ENCODE measurements at places on chromosomes 1 and 21. TPM values are rescaled to one million over a fixed set of nuclear protein-coding genes. Genes with fewer than 3 reads are reported as not detected.

CLIC6 gene
- total RNA-seq, result not detected

OR6N1 gene
- total RNA-seq, result not detected

NHLH2 gene
- not detected for total RNA-seq

THAP3 gene
- 54.6 TPM for total RNA-seq

UBE2G2 gene
- total RNA-seq, result 159 TPM

UQCRHL gene
- 11.2 TPM for total RNA-seq

VANGL2 gene
- total RNA-seq, result 0.06 TPM

RGS4 gene
- total RNA-seq, result 16.6 TPM

STPG1 gene
- total RNA-seq, result 14.9 TPM

CFHR2 gene
- total RNA-seq, result not detected

KCNH1 gene
- not detected for total RNA-seq

MRAP gene
- not detected for total RNA-seq

FAM131C gene
- total RNA-seq, result 9.8 TPM

GRCh38 chr1:18642278-18643095, 11.8 kb downstream of the PAX7 start:
- no peak for DNase-seq

DNA sequence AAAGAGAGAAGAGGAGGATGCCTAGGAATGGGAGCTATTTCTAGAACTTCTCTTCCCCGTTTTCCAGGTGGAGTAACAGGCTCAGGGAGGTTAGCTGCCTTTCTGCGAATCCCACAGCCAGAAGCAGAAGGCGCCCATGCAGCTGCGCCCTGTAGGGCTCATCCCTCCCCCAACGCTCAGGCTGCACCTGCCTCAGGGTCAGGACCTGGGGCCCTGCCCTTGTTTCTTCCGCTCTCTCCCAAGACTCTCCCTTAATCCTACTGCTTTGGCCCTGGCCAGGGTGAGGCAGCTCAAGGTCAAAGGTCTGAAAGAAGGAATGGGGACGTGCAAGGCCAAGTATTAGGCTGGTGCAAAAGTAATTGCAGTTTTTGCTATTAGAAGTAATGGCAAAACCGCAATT, 30.5 kb upstream of the PADI2 start:
- DNase-seq, result no peak

DNA sequence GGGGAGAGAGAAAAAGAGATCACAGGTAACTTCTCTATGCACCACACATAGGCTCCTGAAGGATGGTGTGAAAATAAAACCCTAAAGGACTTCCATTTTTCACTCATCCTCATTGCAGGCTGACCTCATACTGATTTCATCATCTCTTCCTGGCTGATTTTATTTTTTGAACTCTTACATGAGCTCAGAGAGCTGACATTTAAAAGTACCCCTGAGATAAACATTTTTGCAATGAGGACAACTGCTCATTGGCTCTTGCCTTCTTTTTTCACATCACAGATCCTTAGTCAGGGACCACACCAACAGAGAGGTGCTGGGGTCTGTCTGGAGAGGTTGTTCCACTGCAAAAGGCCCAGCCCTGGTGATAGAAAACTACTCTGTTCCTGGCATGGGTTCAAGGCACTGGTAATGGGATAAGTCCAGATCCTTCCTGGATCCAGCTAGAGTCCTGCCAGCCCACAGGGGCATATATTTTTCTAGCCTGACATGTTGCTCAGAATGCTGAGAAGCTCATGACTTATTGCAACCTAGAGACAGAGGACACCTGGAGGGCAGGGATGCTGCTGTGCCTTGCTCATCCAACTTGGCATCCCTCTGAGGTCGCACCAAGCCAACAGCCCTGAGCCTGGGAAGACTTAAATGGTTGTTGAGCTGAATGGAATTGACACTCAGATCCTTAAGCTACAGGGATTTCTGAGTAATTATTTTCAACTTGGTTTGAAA, 360.0 kb downstream of the HHAT start:
- no peak for DNase-seq

DNA sequence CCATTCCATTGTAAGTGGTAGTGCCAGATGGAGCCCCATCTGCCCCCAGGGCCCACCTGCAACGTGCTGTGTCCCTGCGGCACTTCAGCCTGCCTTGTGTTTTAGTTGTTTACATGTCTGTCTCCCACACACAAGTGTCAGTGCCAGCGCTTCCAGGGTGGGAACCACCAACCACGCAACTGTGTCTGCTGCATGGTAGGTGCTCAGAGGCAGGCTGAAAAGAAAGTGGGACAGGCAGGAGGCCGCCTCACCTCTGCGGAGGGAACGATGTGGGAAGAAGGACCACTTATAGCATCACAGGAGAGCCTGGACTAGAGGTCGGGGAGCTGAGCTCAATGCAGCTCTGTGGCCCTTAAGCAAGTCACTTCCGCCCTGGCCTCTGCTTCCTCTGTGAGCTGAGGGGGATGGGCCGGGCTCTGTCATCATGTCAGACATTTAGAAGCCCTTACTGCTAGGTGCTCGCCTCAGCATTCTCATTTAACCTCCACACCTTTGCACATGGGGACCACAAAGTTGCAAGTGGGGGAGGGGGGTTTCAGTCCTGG, 17.9 kb downstream of the SLC9A1 start:
- no peak for DNase-seq

- DNase-seq, result peak; percentile 90
Measured at GRCh38 chr1:214957330-214958137, 125.0 kb upstream of the KCNK2 start.

DNA sequence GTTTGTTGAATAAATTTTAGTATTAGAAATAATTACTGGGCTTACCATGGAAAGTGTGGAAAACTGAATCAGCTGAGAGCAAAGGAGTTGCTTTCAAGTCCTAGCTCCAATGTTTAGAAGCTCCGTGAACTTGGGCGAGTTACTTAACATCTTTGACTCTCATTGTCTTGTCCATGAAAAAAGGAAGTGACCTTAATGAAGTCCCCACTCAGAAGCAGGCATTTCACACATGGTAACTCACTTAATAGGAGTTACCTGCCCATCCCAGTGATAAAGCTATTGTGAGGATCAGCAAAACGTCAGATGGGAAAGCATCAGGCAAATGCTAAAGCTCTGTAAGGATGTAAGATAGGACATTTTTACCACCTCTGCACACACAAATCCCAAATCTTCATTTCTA, 34.0 kb upstream of the GADD45A start:
- DNase-seq, result no peak

DNA sequence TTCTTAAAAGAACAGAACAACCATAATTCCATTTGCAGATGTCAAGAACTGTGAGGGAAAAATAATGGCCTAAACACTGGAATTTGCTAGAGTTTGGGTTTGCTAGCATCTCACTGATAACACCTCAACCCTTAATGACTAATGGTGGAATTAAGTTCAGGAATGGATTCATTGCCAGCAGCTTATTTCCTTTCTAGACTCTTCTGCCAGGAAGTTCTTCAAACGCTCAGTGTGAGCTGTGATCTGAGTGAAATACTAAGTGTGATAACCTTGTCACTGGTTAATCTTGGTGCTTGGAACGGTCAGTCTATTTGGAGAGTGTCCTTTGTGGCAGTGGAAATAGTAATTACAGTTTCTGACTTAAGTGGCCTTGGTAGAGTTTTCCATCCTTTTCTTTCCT, 21.6 kb upstream of the PLEKHM2 start:
- DNase-seq, result no peak

GRCh38 chr1:6116137-6116536, 64.0 kb downstream of the CHD5 start:
- peak; percentile 91 for DNase-seq

GRCh38 chr1:229842302-229843255, 216.5 kb downstream of the URB2 start:
- DNase-seq, result no peak

DNA sequence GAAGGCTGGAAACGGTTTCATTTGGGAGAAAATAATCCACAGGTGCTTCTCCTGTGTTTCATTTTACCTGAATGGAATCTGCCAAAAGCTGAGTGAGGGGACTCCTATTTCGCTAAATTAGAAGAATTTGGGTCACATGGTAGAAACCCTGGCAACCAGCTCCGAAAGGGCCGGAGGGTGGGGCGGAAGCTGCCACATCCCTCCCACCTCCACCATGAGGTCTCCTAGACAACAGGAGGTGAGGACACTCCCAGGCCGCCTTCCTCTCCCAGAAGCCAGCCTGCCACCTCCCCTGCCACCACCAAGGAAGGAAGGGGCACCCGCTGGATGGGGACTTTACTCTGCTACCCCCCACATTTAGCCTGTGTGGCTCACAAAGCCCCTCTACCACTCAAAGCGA, 199.9 kb upstream of the ZC3H12A start:
- no peak for DNase-seq

GRCh38 chr1:104467590-104467989, 717.9 kb downstream of the AMY1C start:
- DNase-seq, result no peak

DNA sequence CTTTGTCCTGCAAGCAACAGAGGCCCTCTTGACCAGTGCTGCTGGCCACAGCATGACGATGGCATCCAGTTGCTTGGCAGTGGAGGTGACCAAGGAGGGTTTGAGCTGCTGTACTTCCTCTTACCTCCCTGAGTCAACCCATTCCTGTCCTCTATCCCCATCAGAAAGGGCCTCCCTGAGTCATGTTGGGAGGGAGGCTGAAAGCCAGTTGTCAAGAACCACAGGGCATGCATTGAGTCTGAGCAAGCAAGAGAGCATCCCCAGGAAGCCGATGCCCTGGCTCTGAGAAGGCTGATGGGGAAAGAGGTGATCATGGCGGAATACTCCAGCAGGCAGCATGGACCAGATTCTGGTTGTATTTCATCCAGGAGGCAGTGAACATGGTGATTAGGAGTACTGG, 69.6 kb downstream of the LACTBL1 start:
- DNase-seq, result peak; percentile 43

DNA sequence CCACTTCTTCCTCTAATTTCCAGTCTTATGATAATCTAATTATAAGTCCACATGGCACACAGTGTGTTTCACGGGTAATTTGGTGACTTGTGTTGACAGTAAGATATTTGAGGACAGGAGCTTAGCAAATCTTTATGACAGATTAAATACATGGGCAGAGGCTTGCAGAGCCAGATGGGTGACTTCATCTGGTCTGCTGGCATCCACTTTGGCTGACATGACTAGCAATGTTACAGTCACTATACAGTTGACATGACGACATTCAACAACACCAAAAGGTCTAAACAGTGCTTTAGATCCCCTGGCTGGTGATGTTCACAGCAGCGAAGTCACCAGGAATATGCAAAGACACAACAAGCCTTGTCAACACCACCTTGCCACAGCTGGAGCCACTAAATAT, 147.2 kb downstream of the ETS2 start:
- DNase-seq, result no peak

- DNase-seq, result peak; percentile 82
Measured at GRCh38 chr1:52403566-52404115, 582 bp downstream of the ORC1 start.

GRCh38 chr1:109807402-109807801, 43.7 kb upstream of the EPS8L3 start:
- no peak for DNase-seq

- no peak for DNase-seq
Measured at GRCh38 chr1:230189341-230189740, 122.3 kb downstream of the GALNT2 start.

DNA sequence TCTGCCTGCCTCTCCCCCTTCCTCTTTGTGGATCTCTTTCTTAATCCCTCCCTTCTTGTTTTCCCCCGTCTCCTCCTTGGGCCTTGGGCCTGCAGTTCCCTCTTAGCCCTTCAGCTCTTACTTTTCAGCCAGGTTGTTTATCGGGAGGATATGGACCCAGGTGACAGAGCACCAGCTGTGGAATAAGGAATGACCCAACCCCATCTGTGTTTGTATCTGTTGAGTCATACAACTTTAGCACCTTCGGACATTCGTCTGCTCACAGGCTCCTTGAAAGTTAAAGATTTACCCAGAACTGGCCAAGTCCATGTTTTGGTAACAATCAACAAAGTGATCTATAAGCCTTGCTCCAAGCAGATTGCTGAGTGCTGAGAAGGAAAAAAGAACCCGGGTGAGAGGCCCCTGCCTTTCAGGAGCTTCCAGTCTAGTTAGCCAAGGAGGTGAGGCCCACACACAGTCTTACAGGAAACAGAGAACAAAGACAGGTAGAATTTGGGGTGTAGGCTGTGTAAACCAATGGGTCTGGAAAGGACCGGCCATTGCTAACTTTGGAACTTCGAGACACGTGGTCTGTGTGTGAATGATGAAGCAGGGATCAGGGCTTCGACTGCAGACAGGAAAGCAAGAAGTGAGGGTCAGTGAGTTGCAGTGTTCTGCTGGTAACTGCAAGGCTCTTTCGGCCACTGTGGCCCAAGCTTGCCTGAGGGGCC, 66.7 kb upstream of the F3 start:
- DNase-seq, result peak; percentile 70

GRCh38 chr1:110563089-110563488, 43.1 kb downstream of the KCNA2 start:
- no peak for DNase-seq

DNA sequence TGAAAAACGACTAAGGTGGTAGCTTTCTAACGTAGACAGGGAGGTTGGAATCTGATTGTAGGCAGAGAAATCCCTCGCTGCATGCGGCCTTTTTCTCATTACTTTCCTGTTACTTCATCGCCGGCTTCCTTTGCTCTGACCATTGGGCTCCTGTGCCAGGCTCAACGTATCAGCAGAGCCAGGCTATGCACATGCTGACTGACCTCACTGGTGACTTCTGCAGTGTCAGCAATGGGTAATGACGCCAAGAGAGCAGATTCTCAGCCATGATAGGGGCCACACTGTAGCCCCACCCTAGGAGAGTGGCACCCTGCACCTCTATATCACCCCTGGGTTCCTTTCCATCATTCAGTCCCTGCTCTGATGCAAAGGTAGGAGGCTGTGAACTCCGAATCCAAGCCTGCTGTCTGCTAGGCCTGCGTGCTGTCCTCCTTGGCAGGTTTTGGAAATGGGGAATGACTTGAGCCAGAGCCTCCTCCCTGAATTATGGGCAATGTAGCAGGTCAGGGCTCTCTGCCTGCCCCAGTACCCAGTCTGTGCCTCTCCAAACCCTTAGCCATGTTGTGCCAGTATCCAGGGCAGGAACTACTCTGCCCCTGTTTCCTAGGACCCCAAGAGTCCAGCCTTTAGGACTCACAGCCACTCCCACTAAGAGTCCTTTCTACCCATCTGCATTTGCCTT, 11.4 kb downstream of the PPFIA4 start:
- DNase-seq, result no peak

- peak; percentile 62 for DNase-seq
Measured at GRCh38 chr1:29453502-29454240, 217.3 kb downstream of the PTPRU start.

- DNase-seq, result no peak
Measured at GRCh38 chr1:38194472-38194871, 147.9 kb upstream of the POU3F1 start.

All from PC-3 (cell line).